Esophagus squamous epithelium (tissue), 5 donors: ENCODE measurements at places on chromosomes 7 and 10.

DNA sequence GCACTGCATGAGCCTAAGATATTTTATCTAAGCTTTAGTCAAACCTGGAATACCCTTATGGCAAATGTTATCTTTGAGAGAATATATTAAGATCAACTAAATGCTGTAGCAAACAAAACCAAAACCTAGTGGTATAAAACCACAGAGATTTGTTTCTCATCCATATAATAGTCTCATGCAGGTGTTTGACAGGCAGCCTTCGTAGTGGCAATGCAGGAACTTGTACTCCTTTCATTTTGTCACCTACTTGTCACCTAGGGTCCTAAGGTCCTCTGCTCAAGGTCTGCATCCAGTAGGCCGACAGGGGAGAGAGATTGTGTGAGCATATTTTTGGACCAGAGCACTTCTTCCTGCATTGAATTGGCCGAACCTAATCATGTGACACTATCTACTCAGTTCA lies 352.6 kb downstream of the GPR37 start:
- no peak for DNase-seq

- DNase-seq, result no peak
Measured at GRCh38 chr7:55200441-55200840, 164.7 kb upstream of the LANCL2 start.

- peak; percentile 65 for DNase-seq
Measured at GRCh38 chr7:76358481-76359110, at the start of gene YWHAG. Gene YWHAG (minus strand): TSS chr7:76358991. CDS start chr7:76358808, 183 bp downstream.

GRCh38 chr7:127824682-127825081 lies 172.7 kb downstream of the SND1 start:
- DNase-seq, result no peak

GRCh38 chr7:65477326-65477725 lies 103.7 kb downstream of the ZNF92 start:
- no peak for DNase-seq

DNA sequence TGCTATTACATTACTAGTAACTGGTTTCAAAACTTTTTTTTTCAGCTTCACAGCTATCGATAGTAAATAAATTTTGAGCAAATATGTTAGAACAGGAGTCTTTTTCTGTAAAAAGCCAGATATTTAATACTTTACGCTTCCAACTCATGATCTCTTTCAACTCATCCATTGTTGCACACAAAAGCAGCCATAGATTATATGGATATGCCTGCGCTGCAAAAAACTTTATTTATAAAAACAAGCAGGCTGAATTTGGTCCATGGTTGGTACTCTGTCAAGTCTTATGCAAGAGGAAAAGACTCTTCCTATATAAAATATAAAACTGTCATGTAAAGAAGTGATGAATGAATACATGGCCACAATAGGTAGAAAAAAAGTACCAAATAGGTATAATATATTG lies 31.1 kb downstream of the WASL start:
- no peak for DNase-seq

GRCh38 chr10:28253169-28253785 lies 49.6 kb downstream of the MPP7 start:
- no peak for DNase-seq

- no peak for DNase-seq
Measured at GRCh38 chr7:152661479-152661878, 14.5 kb downstream of the XRCC2 start.

- DNase-seq, result no peak
Measured at GRCh38 chr10:117212176-117212575, 14.9 kb downstream of the KCNK18 start.

- no peak for DNase-seq
Measured at GRCh38 chr7:12092499-12093130, 118.5 kb upstream of the TMEM106B start.

- DNase-seq, result no peak
Measured at GRCh38 chr7:114026486-114027089, 107.8 kb upstream of the PPP1R3A start.

DNA sequence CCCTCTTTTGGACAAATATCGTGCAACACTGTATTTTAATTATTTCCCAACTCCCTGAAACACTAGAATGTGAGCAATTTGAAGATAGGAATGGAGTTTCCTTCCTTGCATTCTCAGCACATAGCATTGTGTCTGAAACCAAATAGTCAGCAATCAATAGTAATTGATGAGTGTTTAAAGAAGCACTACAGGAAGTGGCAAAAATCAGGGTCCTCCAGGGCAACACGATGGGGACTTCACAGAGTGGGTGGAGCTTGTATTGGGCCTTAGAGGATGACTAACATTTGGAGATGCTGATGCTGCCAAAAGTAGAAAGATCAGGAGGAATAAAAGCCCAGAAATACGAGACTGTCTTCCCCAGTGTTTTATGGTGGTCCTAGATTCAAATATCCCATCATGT lies 94.9 kb downstream of the NPSR1 start:
- DNase-seq, result no peak

- DNase-seq, result no peak
Measured at GRCh38 chr10:13213163-13213562, 21.0 kb downstream of the UCMA start.

DNA sequence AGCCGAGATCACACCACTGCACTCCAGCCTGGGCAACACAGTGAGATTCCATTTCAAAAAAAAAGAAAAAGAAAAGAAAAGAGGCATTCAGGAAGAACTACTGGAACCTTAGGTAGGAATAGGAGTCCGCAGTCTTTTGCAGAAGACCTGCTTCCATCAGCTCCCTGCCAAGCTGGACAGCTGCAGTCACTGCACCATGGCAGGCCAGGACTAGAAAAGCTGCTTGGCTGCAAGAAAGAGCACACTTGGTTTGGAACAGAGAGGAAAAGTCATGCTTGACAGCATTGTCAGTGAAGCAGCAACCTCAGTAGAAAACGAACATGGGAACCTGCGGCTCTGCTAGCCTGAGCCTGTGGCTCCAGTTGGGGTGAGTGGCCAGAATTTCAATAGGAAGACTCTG lies 104.3 kb downstream of the MARCHF5 start:
- DNase-seq, result no peak

GRCh38 chr7:107742678-107743566 lies 1.0 kb upstream of the CBLL1 start:
- DNase-seq, result no peak

GRCh38 chr7:158623241-158623640 lies 35.6 kb upstream of the PTPRN2 start:
- no peak for DNase-seq

DNA sequence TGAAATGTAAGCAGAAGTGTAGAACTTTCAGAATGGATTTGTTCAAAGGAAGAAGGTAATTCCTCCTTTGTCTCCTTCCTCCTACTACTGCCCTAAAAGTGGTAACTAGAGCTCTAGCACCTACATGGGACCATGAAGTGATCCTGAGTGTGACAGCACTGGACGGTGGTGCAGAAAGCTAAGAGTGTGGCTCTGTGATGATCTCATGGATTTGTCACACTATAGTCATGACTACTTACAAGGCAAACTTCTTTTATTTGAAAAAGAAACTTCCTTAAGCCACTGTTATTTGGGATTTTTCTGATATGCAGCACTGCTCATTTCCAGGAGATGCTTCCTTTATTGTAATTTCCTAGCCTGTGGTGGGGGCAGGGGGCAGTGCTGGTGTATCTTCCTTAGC lies 5.8 kb upstream of the FHIP2A start:
- no peak for DNase-seq

DNA sequence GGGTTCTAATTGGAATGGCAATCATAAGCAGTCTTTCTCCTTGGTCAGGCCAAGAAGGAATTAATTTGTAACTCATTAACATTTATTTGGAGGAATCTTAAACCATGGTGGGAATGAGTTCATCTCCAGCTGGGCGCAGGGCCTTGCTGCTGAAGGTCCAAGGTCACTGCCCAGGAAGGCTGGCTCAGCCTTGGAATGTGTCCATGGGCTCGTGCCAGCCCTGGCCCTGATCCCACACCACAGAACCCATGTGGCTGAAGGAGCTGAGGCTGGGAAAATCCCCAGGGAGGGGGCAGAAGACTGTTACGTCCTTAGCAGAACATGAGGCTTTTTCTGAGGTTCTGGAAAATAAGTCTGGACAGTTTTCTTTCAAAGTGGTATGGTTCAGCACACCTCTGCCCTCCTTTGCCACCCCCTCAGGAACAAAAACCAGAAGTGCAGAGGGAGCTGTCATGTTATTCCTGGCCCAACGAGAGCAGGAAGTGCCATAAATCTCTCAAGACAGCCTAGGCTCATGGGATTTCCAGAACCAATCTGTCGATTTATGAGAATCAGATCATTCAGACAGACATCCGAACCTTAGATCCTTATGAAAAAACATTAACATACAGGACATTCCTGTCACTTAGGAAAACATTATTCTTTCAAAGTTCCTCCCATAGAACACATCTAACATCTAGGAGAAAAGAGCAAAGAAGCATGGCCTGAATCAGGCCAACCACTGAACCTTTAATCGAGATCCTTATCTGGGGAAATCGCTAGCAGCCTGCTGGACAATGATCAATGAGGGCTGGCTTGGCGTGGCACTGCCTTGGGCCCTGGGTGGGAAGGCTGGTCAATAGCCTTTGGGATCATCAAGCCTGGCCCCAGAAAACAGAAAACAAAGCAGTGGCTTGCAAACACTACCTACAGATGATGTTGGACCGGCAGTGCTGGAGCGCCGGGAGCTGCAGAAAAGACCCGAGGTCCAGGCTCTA lies 134.3 kb downstream of the TAX1BP1 start:
- no peak for DNase-seq

DNA sequence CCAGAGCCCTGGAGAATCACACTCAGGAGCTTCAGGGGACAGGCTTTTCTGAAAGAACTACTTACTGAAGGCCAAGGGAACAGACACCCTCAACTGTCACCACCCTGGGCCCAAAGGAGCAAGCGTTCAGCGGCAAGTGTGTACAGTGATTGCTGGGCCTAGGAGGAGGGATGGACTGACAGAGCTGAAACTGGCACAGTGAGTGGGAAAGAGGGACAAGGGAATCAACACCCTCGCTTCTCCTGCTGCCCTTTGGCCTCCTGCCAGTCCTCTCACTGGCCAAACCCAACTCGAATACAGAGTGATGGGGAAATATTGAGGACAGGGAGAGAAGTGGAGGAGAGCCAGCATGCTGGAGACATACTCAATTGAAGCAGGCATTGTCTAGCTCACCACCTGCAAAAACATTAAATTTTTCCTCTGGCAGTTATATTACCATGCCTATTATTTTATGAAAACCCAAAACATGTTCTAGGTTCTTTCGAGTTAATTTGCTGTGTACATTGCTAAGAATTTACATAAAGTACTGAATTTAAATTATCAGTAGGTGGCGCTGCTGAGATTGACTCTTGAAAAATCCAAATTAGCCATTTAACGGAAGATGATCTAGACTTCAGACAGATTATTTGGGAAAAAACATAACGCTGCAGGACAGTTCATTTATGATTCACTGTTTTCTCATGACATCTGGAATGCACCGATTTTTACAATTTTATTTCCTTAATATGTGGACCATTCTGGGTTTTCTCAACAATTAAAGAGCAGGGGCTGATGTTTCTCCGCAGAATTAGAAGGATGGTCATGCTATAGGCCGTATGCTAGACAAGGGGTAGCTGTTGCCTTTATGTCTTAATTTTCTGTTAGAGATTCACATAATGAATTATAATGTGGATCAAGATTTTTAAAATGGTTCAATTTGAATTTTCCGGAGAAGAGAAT lies 14.7 kb upstream of the TMEM236 start:
- no peak for DNase-seq

- DNase-seq, result no peak
Measured at GRCh38 chr7:150898475-150899011, 46.2 kb downstream of the AOC1 start.

DNA sequence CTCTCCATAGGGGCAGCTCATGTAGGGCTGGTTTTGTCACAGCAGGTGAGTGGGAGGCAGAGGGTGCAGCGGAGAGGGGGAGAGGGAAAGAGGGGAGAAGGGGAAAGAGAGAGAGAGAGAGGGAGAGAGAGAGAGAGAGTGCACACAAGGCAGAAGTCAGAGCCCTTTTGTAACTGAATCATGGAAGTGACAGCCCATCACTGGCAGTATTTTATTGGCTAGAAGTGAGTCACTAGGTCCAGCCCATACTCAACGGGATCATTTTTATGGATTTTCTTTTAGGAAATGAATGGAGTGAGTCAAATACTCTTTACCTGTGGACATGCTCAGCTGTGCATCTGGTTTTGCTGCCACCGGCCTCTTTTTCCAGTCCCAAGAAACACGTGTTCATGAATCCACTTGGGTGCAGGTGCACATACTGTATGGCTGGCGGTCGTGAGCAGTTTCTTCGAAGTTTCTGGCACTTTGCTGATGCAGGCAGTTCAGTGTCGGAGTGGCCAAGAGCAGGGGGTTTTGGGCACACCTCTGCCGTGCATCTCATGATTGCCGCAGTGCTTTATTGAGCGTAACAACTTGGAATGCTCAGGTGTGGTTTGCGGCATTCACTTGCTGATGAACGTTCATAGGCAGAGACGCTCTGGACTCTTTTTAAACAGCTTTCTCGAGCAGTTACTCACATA lies 40.3 kb downstream of the DOCK1 start:
- DNase-seq, result no peak

DNA sequence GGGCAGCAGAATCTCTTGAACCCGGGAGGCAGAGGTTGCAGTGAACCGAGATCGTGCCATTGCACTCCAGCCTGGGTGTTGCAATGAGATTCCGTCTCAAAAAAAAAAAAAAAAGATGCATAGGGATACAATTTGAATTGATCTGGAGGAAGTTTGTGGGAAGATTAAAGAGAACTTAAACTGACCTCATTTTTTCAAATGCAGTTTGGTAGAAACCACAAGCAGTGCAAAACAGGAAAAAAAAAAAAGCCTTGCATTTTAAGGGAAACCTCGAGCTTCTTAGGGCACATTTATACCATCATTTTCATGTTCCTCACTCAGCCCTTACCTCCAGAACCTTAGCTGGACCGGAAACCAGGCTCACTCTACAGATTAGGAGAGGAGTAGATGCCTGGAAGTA lies 2.8 kb downstream of the KCTD7 start:
- DNase-seq, result no peak

DNA sequence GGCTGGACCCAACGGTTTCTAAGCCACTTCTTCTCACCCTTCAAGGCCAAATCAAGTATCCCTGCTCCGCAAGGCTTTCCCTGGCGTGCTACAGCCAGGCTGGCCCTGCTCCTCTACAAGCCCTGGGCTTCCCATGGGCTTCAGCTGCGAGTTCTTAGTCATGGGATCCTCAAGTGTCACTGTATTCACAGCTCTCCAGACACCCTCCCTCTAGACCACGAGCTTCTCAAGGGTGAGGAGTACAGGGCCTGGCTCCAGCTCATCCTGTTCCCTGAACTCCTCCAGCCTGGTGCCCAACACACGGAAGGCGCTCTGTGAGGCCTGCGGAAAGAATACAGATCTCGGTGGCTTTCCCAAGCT lies 38.8 kb downstream of the FAM53B start:
- no peak for DNase-seq

- no peak for DNase-seq
Measured at GRCh38 chr7:7522421-7522820, 13.3 kb downstream of the COL28A1 start.
